ENCODE measurements at places on chromosomes 5 and 9.

DNA sequence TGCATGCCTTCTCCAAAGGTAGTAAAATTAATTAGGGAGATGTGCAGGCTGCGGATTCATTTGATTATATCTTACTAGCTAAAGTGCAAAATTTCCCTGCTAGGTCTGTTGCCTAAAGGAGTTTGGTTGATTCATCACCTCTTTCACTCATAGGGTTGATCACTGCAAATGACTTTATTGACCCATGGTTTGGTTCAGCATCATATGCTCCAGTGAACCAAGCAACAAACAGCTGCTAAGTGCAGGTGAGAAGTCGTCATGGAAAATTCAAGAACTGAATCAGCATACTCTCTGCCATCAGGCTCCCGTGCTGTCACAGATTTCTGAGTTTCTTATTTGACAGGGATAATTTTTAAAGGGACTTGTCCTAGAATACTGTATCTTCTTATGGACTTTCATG, 571.8 kb upstream of the CDH18 start:
- DNase-seq: no peak

DNA sequence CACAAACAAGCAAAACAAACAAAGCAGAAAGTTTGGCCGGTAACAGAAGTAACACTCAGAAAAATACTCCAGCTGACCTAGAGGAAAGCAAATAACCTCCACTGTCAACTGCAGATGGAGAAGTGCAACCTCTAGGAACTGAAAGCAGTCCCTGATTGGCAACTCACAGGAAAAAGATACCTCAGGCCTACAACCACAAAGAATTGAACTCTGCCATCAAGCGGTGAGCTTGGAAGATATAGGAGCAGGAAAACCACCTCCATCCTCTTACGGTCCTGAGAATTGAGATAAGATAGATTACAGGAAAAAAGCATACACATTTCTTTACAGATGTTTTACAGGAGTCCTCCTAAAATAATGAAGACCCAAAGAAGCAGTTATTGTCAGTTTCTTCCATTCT, 184.5 kb downstream of the PDZD2 start:
- no peak for DNase-seq

GRCh38 chr9:127507751-127508648, 56.7 kb downstream of the LRSAM1 start:
- DNase-seq: no peak

DNA sequence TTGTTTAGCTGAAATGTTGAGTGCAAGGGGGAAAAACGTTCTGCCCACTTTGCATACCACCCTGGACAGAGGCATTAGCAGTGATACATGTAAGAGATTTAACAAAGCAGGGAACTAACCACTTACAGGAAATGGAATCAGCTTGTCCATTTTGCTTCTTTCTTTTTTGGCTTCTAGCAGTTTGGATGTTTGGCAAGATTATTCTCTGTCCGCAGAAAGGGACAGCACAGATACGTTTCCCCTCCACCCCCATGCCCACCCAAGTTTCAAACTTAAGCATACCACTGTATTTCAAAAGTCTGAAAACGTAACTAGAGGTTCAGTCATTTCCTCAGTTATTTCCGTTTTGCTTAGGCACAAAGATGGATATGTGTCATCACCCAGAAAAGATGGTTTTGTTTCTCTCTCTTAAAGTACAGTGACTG, 118.4 kb downstream of the GDNF start:
- no peak for DNase-seq

DNA sequence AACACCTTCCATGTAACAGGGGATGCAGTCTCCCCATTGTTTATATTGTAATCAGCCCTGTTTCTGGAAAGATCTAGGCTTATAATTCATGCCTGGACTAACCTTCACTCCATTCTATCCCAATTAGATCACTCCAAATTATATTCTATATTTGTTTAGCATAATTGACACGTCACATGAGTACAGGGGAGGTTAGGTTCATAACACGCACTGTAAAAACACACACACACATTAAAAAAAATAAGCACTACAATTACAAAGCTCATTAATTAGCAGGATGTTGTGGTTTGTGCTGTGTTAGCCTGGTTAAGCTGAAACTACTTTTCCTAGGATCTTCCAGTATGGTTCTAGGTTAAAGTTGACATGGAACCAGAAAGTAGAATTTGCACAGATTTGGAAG, 126.0 kb downstream of the MLLT3 start:
- no peak for DNase-seq

- no peak for DNase-seq
Observed at GRCh38 chr9:87497080-87497603, 525 bp upstream of the DAPK1 start.

DNA sequence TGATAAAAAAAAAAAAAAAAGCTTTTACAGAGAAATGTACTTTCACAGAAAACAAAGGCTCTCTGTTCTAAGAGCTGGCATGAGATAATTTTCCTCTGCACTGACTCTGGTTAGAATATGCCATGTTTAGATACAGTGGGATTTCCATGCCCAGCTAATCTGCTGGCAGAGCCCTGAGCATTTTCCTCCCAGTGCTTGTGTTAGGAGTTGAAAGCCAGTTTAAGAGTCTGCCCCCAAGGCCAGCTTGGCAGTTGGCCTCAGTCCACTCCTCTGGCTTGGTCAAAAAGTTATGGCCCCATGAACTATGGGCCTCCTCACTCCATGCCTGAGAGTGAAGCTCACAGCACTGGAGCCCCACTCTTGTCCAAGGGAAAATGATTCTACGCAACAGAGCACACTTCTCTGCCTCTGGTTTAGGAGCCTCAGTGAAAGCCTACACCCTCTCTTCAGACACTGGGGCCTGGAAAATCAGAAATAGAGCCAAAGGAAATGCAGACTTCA, 21.9 kb downstream of the MOCS2 start:
- no peak for DNase-seq

DNA sequence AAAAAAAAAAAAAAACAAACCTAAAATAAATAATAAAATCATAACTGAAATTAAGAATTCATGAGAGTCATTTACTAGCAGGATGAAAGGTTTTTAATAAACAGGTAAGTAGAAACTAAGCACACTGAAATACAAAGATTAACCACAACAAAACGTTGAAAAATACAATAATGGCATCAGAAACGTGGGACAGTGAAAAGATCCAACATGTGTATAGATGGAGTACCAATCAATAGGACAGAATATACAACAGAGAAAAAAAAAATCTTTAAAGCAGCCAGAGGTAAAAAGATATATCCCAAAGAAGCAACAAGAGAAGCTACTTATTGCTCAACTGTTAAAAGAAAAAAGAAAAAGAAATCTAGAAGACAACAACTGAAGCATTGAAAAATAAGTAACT, 75.2 kb downstream of the RICTOR start:
- no peak for DNase-seq

All from activated CD8-positive, alpha-beta memory T cell treated with anti-CD3 and anti-CD28 coated beads, Interleukin-2, amount 50 U/mL, for 48 hours (primary cell).